ENCODE measurements at places on chromosomes 13 and 19. TPM values are rescaled to one million over a fixed set of nuclear protein-coding genes. Genes with fewer than 3 reads are reported as not detected.

Gene FAM216B
- total RNA-seq, result not detected

Gene GNA15
- total RNA-seq, result 16.2 TPM

- no peak for DNase-seq
Measured at GRCh38 chr13:98878486-98879126, 99.3 kb downstream of the DOCK9 start.

DNA sequence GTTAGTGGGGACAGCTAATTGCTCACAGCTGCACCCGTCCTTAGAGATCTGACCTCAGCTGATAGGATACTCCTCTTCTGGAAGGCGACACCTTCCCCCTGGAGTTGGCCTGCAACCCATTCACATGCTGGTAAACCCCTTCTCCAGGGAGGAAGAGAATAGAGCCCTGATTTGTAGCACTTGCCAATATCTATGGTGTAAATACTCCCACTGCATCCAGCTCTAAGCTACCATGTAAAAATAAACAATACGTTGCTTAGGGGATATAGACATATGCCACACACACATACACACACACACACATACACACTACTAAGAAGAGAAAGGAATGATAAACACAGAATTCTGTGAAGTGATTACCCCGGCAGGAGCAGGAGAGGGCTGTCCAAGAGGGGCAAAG lies 49.4 kb upstream of the KCTD15 start:
- no peak for DNase-seq

DNA sequence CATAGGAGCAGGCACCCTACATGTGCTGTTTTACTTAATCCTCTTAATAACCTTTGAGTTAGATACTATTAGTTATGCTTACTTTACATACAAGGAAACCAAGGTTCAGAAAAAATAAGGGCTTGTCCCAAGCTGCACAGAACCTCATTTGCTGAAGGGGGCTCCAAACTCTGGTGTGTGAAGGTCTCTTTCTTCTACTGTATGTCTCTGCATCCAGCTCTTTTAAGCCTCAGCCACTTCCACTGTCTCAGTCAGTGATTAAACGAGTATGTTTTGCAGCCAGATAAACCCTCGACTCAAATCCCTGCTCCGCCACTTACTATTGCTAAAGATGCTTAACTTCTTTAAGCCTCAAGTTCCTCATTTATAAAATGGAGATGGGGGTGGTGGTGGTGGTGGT lies 112.4 kb upstream of the WASF3 start:
- no peak for DNase-seq

All from breast epithelium (tissue), 4 donors.